ENCODE measurements at places on chromosomes 7 and 10. TPM values are rescaled to one million over a fixed set of nuclear protein-coding genes. Genes with fewer than 3 reads are reported as not detected.

HOXA10 gene
- polyA plus RNA-seq = 28.0 TPM

OR9A2 gene
- not detected for polyA plus RNA-seq

ADCY1 gene
- polyA plus RNA-seq = 10.9 TPM

LHFPL3 gene
- not detected for polyA plus RNA-seq

R3HCC1L gene
- 12.5 TPM for polyA plus RNA-seq

- no peak for DNase-seq
Observed at GRCh38 chr7:5442757-5443305, 19.2 kb upstream of the TNRC18 start.

- no peak for DNase-seq
Observed at GRCh38 chr7:115306586-115306985, 384.7 kb downstream of the MDFIC start.

GRCh38 chr10:98469001-98469931 is 22.5 kb upstream of the HPS1 start:
- DNase-seq = no peak

DNA sequence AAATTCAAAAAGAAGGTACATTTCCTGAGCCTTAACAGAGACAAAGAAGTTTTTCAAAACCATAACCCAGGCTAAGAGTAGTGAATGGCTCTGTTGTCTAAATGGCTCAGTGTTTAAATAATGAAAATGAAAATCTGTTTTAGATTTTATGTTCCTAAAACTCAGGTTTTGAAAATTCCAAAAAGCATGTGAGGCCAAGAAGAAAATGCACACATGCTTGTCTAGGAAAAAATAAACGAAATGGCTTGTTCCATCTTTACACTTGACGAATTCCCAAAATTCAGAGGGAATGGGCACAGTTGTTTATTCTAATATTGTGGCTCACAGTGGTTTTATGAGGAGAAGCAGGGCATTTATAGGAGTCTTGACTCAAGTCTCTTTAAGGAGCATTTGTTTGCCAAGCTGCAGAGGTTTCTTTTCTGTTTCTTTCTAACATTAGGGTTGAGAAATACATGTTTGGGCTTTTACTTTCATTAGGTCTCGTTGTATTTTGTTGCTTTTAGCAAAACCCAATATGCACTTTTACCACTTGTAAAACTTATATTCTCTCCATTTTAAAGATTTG is 527.6 kb upstream of the ANKRD30A start:
- DNase-seq = peak; percentile 64

DNA sequence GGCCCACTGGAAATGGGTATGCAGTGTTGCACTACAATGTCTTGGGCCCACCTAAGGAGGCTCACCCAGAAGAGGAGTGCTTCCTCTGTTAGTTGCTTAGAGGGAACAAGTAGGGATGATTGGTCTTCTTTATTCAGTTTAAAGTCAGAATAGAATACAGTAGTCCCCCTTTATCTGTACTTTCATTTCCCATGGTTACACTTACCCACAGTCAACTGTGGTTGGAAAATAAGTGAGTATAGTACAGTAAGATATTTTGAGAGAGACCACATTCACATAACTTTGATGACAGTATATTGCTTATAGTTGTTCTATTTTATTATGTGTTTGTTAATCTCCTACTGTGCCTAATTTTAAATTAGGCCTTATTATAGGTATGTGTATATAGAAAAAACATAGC is 151.4 kb downstream of the COL28A1 start:
- no peak for DNase-seq

DNA sequence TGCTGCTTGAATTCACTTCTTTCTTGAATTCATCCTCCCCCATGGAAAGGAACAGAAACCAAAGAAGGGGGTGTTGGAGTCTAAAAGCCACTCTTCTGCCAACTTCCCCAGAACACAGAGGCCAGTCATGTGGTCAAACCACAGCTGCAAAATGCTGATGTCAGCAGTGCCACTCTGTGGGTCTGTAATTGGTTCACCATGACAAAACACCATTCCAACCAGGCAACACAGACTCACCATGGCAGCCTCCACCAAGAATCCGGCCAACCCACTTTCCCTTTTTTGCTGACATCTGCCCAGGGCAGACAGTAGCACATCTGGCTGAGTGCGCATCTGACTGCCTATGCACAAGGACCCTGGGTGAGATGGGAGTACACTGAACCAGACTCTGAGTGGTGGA is 16.8 kb downstream of the OSBPL3 start:
- DNase-seq = peak; percentile 76
